ENCODE measurements at places on chromosomes 2 and 18.

DNA sequence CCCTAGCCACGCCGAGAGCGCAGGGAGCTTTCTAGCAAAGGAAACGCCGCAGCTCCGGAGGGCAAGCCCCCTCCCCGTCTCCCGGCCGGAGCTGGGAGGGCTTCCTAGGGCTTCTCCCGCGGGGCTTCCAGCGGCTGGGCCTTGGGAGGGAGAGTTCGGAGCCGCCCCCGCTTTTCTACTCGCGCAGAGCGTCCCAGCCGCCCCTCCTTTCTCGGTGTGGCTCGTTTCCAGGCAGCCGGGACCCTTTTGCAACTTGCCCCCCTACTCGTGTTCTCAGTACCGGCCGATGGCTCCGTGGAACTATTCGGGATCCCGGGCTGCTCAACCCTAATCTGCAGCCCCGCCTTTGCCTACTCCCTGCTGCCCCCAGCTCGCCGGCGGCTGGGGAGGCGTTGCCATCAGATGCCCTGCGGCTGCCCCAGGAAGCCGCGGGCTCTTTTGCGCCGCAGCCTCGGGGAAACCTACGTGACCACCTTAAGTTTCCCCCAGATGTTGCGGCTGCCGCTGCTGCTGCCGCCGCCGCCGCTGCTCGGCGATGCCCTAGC lies 1.5 kb upstream of the NR4A2 start:
- peak; percentile 69 for DNase-seq

DNA sequence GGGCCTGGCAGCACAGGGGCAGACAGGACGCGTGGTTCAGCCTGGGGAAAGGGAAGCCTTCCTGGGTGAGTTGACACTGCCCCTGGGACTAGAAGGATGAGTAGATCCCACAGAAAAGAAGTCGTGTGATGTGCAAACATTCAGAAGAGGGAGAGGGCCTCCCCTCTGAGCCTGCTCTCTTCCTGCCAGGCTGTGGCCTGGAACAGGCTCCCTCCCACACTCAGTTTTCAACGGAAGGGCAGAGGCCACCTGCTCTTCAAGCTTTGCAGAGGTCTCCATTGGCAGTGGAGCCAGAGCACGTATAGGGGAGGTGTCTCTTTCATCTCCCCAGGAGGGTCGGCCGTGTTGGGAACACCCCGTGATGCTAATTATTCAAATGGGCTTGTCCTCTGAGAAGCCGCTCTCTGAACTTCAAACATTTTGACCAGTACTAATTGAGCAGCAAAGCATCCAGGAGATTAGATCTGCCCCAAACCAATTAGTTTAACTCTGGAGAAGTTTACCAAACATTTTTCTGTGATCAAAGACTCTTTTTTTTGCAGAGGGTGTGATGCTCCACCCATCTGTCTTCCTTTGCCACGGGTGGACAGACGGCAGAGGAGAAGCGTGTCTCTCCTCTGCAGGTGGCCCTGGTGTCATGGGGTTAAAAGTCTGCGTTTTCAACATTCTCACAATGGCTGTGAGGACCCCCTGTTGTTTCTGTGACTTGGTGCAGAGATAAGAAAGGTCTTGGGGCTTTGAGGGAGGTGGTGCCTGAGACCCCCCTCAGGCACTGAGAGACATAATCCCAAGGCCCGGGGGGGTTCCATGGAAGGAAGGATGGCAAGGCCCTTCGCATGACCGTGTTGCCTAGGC lies 29.5 kb upstream of the ODC1 start:
- DNase-seq, result no peak

DNA sequence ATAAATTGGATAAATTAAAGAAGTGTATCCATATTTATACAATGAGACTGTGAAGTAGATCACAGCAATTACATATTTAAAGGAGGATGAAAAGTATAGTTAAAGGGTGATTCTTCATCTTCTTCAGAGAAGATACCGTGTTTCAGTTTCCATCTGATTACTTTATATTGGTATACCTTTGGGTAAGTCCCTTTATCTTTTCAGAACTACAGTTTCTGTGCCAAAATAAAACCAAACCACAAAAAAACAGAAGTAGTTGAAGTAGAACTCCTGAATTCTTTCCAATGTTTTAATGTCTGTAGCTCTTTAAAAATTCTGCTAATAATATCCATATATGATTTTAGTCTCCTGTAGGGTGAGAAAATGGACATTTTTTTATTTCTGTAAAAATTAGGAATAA lies 231.2 kb upstream of the LINC00305 start:
- no peak for DNase-seq

- no peak for DNase-seq
Observed at GRCh38 chr2:19697131-19697530, 204.7 kb downstream of the TTC32 start.

GRCh38 chr2:97995026-97995733 lies 568 bp downstream of the TMEM131 start:
- DNase-seq, result peak; percentile 40

DNA sequence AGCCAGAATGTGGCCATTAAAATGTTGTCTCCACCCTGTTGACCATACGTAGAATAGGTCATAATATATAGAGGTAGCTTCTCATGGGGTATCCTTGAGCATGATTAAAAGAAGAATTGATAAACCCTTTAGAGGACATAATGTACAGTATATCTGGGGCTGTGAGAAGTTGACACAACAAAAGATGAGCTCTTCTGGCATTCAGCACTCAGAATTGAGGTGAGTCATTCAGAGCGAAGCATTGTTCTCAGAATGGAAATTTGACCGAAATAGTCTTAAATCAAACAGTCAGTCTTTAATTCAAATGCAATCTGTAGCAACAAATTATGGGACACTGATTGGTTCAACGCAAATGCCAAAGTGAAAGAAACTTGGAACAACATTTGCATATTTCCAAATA lies 47.3 kb downstream of the CTAGE1 start:
- no peak for DNase-seq

- DNase-seq, result no peak
Observed at GRCh38 chr2:241767464-241768250, 9.0 kb upstream of the GAL3ST2 start.

- DNase-seq, result no peak
Observed at GRCh38 chr18:74508821-74509225, 12.7 kb downstream of the CNDP2 start.

DNA sequence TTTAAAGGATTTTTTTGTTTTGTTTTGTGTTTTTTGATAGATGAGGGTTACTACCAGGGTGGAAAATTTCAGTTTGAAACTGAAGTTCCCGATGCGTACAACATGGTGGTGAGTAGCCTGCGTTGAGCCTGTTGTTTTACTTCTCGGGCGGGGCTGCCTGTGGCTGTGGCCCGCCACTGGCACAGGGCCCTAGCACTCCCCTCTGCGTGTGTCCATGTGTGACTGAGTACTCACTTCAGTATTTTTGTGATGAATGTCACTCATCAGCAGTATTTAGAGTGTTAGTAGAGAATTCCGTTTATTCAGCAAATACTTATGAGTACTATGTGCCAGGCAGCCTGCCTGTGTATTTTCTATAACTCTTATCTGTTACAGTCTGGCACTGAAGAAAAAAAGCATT lies 44.3 kb upstream of the SCLY start:
- peak; percentile 20 for DNase-seq

DNA sequence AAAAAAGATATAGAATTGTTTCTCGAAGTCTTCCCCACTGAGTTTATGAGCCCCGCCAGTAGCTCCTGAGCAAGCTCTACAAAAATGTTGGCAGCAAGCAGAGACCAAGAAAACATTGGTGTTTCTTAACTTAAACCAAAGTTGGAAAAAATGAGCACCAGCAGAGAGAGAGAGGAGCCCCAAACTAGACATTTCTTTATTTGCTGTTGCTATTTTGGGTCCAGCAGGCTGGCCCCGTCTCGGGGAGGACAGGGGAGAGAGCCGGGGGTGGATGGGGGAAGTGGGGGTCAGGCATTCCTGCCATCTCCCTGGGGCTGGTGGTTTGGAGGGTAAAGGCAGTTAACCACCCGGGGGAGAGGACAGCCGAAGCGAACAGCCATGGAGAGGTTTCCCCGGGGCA lies 113.0 kb downstream of the DYSF start:
- no peak for DNase-seq

GRCh38 chr2:225282858-225283710 lies 116.4 kb upstream of the NYAP2 start:
- DNase-seq, result no peak

GRCh38 chr2:200042102-200042735 lies 86.8 kb downstream of the MAIP1 start:
- DNase-seq, result no peak

GRCh38 chr2:177098001-177098613 lies 114.5 kb upstream of the HNRNPA3 start:
- no peak for DNase-seq

- no peak for DNase-seq
Observed at GRCh38 chr2:57396355-57397098, 650.1 kb upstream of the VRK2 start.

DNA sequence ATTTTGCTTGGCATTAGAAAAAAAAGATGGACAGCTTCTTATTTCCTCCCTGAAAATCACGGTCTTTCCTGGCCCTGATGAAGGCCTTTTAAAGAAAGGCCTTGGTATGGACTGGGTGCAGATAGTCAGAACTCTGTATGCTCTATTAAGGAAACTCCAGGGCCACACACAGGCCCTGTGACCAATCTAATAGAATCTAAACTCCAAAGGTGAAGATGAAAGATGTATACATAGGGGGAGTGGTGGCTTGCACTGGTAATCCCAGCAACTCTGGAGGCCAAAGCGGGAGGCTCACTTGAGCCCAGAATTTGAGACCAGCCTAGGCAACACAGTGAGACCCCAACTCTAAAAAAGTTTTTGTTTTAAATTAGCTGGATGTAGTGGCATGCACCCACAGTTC lies 37.3 kb downstream of the OXER1 start:
- DNase-seq, result no peak

DNA sequence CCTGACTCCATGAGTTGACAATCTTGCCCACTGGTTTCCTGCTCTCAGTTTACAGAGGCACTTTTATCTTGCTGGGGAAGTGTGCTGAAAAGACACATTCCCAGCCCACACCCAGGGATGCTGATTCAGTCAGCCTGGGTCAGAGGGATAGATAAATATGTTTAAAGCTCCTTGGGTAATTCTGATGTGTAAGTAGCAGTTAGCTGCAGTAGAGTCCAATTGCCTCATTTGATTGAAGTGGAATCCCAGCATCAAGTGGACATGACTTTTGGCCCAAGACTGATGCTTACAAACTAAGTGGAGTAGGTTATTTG lies 29.4 kb downstream of the PSD4 start:
- DNase-seq, result no peak

- no peak for DNase-seq
Observed at GRCh38 chr2:180747728-180748127, 232.7 kb upstream of the UBE2E3 start.

DNA sequence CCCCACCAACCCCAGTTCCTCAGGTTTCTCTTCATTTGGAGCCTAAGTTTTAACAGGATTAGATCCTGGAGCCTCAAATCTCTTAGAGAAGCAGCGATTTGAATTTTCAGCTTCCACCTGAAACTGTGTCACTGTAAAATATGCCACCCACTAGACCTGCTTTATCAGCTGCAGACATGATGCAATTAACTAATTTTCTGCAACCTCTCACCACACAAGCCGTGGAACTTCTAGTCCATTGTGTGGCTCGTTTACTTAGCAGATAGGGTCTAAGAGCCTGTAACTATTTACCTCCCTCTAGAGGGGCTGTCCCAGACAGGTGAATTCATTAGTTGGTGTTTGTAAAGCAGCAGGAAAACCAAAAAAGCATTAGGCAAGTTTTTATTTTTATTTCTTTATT lies 31.6 kb upstream of the FZD5 start:
- DNase-seq, result no peak

DNA sequence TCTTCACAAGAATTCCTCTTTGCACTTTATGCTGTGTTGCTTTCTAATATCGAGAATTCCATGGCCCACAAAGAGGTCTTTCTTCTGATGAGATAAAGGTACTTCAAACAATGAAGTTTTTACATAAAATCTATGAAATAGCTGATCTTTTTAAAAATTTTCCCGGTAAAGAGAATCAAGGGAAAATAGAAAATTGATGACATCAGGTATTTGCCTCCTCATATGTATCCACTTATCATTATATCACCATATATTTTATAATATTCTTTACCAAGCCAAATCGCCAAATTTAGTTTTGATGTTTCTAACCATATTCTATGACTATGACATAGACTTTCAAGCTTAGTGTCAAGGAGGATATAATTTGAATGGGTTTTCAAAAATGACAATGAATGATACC lies 139.8 kb downstream of the CHST9 start:
- no peak for DNase-seq

GRCh38 chr2:72148837-72149555 lies 1.3 kb upstream of the CYP26B1 start:
- no peak for DNase-seq

GRCh38 chr2:159968279-159968900 lies 94.0 kb downstream of the PLA2R1 start:
- no peak for DNase-seq

- DNase-seq, result no peak
Observed at GRCh38 chr18:59159986-59160385, 20.3 kb downstream of the SEC11C start.

DNA sequence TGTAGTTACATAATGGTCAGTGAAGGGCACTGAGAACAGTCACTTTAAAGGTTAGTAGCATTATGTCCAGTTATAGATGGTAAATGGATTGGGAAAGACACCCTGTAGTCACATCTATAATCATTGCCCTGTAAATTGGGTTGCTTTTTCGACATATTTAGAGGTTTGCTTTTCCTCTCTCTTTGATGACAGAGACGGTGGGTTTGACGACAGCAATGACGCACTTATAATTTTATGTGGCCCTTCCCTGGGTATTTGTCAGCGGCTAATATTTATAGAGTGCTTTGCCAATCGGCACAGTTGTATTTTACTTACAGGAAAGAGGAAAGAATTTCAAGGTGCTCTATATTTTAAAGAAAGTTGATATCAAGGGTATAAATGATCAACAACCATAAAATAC lies 2.8 kb downstream of the CPS1 start:
- no peak for DNase-seq

- no peak for DNase-seq
Observed at GRCh38 chr18:27110319-27110718, 74.8 kb downstream of the CHST9 start.

DNA sequence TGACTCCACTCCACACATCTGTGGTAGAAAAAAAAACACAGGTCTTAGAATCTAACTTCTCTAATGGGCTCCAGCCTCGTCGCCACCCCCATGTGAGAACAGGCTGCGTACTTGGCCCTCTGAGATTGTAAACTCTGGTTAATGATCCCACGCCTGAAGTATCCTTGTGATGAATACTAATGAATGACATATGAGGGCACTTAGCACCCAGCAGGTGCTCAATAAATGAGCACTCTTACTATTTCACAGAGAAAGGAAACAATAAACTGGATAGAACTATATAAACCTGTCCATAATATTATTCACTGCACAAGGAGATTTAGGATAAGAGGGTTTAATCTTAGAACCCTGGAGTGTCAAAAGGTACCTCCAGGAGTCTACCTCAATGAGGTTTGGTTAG lies 310.1 kb upstream of the HNRNPA3 start:
- no peak for DNase-seq

DNA sequence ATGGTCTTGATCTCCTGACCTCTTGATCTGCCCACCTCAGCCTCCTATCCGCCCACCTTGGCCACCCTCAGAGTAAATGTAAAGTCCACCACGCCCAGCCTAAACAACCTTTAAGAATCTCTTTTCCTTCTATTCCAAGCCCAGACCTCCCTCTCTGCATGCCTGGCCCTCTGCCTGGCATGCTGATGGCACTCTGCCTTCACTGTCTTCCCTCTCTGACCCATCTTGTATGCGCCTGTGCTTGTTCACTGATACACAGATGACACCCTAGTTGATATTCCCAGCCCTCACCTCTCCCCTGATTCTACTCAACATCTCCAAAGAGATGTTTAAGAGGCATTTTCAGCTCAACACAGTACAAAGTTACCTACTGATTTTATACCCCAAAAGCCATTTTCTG lies 466.8 kb upstream of the MEX3C start:
- no peak for DNase-seq

Measured in hematopoietic multipotent progenitor cell treated with erythropoietin and hydrocortisone succinate and interleukin-3 and kit ligand, for 15 days (in vitro differentiated cells).